ENCODE measurements at places on chromosomes 6 and 20.

DNA sequence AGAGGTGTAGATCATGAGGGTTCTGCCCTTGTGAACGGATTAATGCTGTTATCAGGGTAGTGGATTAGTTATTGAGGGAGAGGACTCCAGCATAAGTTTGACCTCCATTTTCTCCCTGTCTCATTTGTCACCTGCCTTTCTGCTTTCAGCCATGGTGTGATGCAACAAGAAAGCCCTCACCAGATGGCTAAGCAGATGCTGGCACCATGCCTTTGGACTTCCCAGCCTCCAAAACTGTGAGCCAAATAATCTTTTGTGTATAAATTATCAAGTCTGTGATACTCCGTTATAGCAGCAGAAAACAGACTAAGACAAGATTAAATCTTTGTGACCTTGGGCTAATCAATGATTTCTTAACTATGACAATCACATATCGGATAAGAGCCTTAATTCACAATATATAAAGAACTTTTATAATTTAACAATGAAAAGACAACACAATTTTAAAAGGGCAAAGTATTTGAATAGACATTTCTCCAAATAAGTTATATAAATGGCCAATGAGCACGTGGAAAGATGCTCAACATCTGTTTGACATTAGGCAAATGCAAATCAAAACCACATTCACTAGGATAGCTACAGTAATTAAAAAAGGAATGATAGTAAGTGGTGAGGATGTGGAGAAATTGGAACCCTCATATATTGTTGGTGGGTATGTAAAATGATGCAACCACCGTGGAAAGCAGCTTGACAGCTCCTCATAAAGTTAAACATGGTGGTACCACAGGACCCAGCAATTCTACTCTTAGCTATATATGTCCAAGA, 45.3 kb upstream of the IFNGR1 start:
- DNase-seq = no peak

GRCh38 chr20:61938839-61939690, 126.6 kb downstream of the TAF4 start:
- DNase-seq = no peak

- DNase-seq = no peak
Measured at GRCh38 chr6:32327103-32327502, 44.6 kb downstream of the TSBP1 start.

GRCh38 chr20:48789781-48790472, 37.9 kb downstream of the PREX1 start:
- no peak for DNase-seq

DNA sequence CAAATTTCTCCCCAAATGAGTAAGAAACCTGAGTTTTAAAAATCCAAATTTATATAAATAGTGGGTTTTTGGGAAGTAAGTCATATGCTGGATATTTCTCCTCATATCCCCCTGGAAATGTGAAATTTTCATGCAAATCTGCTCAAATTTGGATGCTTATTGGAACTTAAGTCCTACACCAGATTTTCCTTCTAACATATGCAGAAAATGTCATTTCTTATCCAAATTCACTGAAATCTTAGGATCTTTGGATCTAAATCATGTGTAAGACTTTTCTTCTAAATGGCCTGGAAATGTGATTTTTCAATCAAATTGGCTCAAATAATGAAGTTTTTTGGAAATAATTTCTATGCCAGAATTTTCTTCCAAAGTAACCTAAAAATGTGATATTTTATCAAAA, 33.0 kb downstream of the ZNF133 start:
- DNase-seq = no peak

All from AG09319 (cell line).